IMR-90 (cell line): ENCODE measurements at places on chromosomes 1 and 21. TPM values are rescaled to one million over a fixed set of nuclear protein-coding genes. Genes with fewer than 3 reads are reported as not detected.

The ELOVL1 gene
- 203 and 211 TPM in 2 replicates for polyA plus RNA-seq

The NLRP3 gene
- 0.03 TPM in 1 of 2 replicates, not detected in the other for polyA plus RNA-seq

The RASAL2 gene
- 12.9 and 13.1 TPM in 2 replicates for polyA plus RNA-seq

The PIGR gene
- polyA plus RNA-seq: not detected in 2 replicates

The CORT gene
- 0.10 and 0.13 TPM in 2 replicates for polyA plus RNA-seq

The NR0B2 gene
- polyA plus RNA-seq: not detected in 2 replicates

The NIBAN1 gene
- polyA plus RNA-seq: 3.2 and 4.0 TPM in 2 replicates

The NBPF3 gene
- polyA plus RNA-seq: 6.7 and 8.7 TPM in 2 replicates

The CSF1 gene
- 22.0 and 25.6 TPM in 2 replicates for polyA plus RNA-seq

The TBX15 gene
- polyA plus RNA-seq: not detected in 2 replicates

The PSMD4 gene
- 282 and 314 TPM in 2 replicates for polyA plus RNA-seq

The KRTAP10-11 gene
- polyA plus RNA-seq: not detected in 2 replicates

The B3GALT6 gene
- polyA plus RNA-seq: 23.0 and 29.2 TPM in 2 replicates

The AADACL4 gene
- not detected in 2 replicates for polyA plus RNA-seq

The BGLAP gene
- polyA plus RNA-seq: 0.32 and 0.67 TPM in 2 replicates

The CLDN8 gene
- polyA plus RNA-seq: not detected in 2 replicates

The FAM110D gene
- not detected in 2 replicates for polyA plus RNA-seq

The CFHR2 gene
- polyA plus RNA-seq: not detected in 2 replicates

The IL10RB gene
- polyA plus RNA-seq: 19.0 and 20.1 TPM in 2 replicates

The KIF26B gene
- polyA plus RNA-seq: 0.37 and 0.53 TPM in 2 replicates

The SPRR2F gene
- polyA plus RNA-seq: not detected in 2 replicates

The PTCH2 gene
- 0.56 and 0.66 TPM in 2 replicates for polyA plus RNA-seq

The SLC45A1 gene
- 3.1 and 3.9 TPM in 2 replicates for polyA plus RNA-seq

The AMY2A gene
- not detected in 2 replicates for polyA plus RNA-seq

The THEM5 gene
- polyA plus RNA-seq: not detected in 2 replicates

The RNU1-2 gene
- polyA plus RNA-seq: not detected in 2 replicates

The PROX1 gene
- 0.02 and 0.03 TPM in 2 replicates for polyA plus RNA-seq

The VASH2 gene
- 1.1 and 1.2 TPM in 2 replicates for polyA plus RNA-seq

The MMEL1 gene
- polyA plus RNA-seq: 0.12 and 0.20 TPM in 2 replicates

The UMODL1 gene
- polyA plus RNA-seq: 0.02 TPM in 1 of 2 replicates, not detected in the other

The LDLRAD2 gene
- 0.05 TPM in 1 of 2 replicates, not detected in the other for polyA plus RNA-seq

The IL20 gene
- polyA plus RNA-seq: not detected in 2 replicates
